ENCODE measurements at places on chromosomes 3 and 15. TPM values are rescaled to one million over a fixed set of nuclear protein-coding genes. Genes with fewer than 3 reads are reported as not detected.

DNA sequence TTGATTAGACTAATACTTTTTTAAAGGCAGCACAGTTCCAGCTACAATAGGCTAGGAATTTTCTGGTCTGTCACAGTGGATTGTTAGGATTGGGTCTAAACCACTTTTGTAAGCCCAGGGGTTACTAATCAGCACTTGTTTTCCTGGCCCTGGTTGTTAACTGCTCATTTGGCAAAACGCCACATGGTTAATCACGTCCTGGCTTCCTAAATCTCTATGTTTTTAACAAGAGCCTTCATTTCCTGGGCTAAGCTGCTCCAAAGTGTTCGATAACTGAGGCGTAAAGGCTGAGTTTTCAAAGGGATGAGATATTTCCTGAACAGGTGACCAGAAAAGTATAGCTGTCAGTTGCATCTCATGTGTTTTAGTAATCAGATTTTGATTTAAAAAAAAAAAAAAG lies 38.9 kb upstream of the CLRN1 start:
- no peak for DNase-seq

DNA sequence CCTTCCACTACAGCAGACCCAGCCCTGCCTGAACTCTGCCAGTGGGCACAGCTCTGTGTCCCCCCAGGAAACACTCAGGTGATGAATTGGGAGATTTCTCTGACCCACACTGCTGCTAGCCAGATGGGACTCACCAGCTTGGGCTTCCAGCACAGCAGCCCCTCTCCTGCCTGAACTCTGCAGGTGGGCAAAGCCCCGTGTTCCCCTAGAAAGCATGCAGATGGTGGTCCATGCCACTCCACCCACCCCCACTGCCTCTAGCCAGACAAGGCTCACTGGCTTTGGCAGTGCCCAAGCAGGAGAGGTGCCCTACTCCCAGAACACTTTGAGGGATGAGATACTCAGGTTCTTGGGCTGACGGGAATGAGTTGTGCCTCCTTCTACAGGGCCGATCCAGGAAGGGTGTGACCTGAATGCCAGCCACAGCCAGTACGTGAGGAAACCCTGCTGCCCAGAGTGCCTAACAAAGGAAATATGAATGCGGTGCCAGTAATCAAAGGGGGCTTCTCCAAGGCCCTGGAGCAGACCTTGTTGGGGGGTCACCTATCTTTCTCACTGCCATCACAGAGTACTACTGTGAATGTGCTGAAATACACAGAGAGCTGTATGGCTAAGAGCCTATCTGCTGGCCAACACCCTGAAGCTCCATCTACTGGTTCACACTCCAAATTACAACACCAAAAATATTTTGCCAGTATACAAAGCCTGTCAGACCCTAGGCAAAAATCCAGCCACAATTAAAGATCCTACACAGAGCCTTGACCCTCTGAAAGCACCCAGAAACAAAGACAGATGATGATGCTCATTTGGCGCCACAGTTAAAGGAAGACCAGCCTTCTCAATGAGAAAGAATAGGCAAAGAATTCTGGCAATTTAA lies 61.9 kb downstream of the BTLA start:
- no peak for DNase-seq

DNA sequence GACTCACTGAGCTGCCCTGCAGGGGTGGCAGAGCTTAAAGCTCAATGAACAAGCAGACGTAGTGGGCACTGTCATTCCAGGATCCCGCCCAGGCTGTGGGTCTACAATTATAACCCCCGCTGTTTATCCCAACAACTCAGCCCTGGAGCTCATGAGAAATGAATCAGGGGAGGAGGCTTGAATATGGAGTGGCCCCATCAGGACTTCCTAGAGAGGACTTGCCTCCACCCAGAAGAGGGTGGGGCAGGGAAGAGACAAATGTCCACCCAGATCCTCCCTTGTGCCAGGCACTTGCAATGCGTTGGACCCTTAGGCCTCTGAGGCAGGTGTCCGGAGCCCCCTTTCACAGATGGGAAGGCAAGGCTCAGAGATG lies 33.0 kb downstream of the SLC6A20 start:
- DNase-seq, result no peak

GRCh38 chr3:197460002-197460401 lies 95.8 kb downstream of the BDH1 start:
- peak; percentile 25 for DNase-seq

The HSPBAP1 gene
- total RNA-seq, result 15.9 TPM
